Effector memory CD8-positive, alpha-beta T cell (primary cell): ENCODE measurements at places on chromosomes 3 and 15.

- DNase-seq: no peak
Measured at GRCh38 chr15:69072906-69073305, 58.4 kb downstream of the NOX5 start.

GRCh38 chr3:168091302-168091858 lies 4.3 kb downstream of the GOLIM4 start:
- no peak for DNase-seq

DNA sequence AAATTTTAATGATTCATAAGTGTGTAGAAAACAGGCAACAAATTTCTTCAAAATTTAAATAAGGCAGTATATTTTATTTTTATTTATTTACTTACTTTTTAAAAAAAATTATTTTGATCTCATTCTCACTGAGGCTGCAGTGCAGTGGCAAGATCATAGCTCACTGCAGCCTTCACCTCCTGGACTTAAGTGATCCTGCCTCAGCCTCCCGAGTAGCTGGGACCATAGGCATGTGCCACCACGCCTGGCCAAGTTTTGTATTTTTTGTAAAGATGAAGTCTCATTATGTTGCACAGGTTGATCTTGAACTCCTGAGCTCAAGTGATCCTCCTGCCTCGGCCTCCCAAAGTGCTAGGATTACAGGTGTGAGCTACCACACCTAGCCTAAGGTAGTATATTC lies 61.2 kb upstream of the XRN1 start:
- no peak for DNase-seq

- no peak for DNase-seq
Measured at GRCh38 chr3:187977659-187978058, 176.3 kb upstream of the LPP start.

DNA sequence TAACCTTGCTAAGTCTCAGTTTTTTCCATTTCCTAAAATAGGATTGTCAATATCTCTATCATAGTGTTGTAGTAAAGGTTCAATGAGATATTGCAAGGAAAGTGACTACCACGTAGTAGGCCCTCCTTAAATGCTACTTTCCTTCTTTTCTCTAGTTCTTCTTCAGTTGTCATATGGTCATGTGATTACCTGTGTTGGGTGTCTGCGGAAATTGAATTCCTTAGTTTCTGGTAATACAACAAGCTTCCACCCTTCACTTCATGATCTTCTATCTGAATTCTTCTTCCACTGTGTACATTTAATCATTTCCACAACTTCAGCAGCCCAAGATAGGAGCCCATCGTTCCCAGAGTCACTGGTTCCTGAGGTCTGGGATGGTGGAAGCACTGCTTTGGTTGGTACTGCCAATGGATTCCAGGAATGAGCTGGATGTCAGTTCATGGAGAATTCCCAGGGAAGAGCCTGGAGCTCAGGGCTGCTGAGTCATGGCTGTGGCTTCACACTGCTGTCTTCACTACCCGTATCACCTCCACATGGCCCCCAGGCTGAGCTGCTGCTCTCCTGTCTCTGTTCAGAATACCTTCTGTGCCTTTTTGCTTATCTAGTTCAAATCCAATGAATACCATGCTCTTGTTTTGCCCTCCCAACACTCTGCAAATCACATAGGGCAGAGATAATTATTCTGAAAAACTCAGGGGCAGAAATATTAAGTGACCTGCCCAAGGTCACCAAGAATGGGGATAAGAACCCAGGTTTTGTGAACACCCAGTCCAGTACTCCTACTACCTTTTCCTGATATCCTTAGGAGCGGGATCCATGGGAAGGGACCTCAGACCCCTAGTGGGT lies 98.6 kb downstream of the RPL39L start:
- no peak for DNase-seq

DNA sequence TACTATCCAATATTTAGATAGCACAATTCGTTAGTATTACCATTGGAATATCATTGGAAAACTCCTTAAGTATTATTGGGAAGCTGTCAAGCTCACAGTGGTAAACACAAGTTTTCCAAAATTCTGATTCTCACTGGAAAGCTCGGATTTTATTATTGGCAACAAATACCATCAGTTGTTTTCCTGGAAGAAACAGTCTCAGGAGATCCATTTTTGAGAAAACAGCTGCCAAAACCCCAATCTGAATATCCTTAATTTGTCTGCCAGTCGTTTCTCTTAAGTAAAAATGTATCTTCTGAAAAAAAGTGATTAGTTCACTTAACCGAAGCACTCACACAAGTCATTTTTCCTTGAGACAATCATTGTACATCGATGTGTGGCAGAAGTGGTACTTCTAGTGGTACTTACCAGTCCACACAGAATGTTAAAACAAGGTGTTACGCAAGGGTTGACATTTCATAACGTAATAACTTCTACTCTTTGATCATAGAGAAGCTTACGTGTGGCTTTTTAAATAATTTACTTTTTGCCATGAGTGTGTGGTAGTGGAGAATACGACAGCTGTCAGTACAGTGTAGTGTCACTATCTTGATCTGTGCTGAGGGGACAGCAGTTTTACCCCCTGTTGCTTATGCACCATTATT lies 74.9 kb downstream of the FAM43A start:
- DNase-seq: no peak

- DNase-seq: no peak
Measured at GRCh38 chr3:100260081-100260684, 609 bp upstream of the TBC1D23 start.
